ENCODE measurements at places on chromosomes 3 and 15.

DNA sequence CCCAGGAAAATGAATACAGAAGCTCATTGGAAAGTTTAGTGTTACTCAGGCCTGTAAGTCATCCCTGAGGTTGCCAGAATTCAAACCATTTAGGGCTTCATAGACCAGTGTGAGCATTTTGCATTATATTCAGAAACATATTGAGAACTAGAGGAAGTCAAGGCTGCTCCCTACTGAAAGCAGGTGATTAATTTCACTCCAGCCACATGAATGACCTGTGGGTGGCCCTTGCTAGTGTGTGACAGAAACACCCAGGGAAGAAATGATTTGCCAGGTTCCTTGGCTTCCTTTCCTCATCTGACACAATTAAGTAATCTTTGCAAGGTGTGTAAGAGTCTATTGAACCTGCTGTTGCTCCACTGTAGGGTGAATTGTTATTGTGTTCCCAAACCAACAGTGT is 61.8 kb downstream of the GAP43 start:
- no peak for DNase-seq

GRCh38 chr3:189270248-189270832 is 98.6 kb downstream of the TPRG1 start:
- DNase-seq: no peak

GRCh38 chr15:100880139-100880896 is 687 bp downstream of the ALDH1A3 start:
- no peak for DNase-seq

DNA sequence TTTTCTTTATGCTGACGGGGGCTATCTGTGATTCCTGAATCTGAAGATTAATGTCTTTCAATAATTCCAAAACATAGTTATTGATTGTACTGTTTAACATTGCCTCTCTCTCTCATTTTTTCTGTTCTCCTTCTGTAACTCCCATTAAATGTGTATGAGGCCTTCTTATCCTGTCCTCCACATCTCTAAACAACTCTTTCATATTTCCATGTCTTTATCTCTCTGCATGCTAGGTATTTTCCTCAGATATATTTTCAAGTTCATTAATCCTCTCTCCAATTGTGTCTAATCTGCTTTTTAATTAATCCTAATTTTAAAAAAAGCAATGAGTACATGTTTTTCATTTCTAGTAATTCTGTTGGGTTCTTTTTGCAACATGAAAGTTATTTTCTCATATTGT is 173.2 kb downstream of the TLE3 start:
- no peak for DNase-seq

- DNase-seq: no peak
Observed at GRCh38 chr15:85691350-85692240, 103.1 kb downstream of the KLHL25 start.

DNA sequence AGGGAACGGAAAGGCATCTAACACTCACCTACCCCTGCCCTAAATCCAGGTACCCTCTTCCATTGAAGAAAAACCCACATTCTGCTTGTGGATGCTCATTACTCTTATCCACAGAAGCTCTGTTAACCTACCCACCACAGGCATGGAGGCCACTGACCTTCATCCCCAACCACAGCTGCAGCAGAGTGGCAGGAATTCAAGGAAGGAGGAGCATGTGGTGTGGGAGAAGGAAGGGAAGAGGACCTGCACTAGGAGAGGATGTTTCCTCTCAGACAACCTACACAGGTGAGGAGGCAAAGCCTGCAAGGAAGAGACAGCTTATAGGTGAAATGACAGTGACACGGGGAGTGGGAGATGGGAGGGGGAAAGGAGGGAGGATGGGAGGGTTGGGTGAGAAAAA is 192.5 kb upstream of the TSC22D2 start:
- no peak for DNase-seq

- DNase-seq: no peak
Observed at GRCh38 chr3:134242649-134243617, 7.7 kb downstream of the RYK start.

DNA sequence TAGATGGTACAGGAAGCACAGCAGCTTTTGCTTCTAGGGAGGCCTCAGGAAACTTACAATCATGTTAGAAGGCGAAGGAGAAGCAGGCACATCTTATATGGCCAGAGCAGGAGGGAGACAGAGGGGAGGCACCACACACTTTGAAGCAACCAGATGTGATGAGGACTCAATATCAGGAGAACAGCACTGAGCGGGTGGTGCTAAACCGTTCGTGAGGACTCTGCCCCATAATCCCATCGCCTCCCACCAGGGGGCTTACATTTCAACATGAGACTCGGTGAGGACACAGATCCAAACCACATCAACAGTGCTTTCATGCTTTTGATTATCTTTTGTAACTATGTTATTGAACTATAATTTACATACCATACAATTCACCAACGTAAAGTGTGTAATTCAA is 7.6 kb upstream of the TMEM44 start:
- DNase-seq: no peak

DNA sequence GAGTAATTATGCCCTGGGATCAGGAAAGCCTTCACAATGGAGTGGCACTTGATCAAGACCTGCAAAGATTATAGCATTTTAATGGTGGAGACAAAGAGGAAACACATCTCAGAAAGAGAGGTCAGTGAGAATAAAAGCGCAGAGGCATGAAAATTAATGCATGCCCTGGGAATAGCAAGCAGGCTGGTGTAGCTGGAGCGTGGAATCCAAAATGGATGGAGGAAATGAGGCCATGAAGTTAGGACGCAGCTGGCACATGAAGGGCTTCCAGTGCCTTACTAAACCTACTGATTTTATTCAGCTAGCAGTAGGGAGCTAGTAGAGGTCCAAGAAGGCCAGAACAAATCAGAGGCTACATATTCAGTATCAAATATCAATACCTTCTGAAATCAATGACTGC is 38.1 kb downstream of the TMEM212 start:
- no peak for DNase-seq

GRCh38 chr15:66356077-66356358 is 467 bp downstream of the TIPIN start:
- no peak for DNase-seq

DNA sequence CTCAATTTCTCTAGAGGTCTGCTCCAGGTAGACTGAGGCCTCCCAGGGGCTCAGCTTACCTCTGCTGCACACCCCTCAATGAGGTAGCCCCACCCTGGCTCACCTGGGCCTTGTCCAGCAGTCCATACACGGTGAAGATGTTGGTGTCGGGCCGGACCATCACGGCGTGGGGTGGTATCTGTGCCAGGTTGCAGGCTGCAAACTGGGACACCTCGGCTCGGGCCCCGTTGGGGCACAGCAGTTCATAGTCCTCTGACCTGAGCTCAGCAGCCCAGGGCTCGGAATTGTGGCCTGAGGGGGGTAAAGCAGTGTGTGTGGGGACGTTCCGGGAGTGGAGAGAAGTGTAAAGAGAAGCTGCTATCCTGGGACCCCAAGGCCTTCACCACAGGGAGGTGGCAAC is 23.2 kb downstream of the MELTF start:
- no peak for DNase-seq

DNA sequence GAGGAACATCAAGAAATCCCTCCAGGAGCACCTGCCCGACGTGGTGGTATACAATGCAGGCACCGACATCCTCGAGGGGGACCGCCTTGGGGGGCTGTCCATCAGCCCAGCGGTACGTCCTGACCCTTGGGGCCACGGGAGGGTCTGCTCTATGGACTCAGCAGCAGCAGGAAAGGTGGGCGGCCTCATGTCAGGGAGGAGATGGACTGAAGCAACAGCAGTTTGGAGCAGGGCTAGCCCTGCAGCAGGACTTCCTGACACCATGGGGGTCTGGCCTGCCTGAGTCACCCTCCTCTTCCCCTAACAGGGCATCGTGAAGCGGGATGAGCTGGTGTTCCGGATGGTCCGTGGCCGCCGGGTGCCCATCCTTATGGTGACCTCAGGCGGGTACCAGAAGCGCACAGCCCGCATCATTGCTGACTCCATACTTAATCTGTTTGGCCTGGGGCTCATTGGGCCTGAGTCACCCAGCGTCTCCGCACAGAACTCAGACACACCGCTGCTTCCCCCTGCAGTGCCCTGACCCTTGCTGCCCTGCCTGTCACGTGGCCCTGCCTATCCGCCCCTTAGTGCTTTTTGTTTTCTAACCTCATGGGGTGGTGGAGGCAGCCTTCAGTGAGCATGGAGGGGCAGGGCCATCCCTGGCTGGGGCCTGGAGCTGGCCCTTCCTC is 24.2 kb downstream of the HDAC11 start:
- no peak for DNase-seq

- no peak for DNase-seq
Observed at GRCh38 chr3:192957441-192958021, 39.9 kb upstream of the MB21D2 start.

DNA sequence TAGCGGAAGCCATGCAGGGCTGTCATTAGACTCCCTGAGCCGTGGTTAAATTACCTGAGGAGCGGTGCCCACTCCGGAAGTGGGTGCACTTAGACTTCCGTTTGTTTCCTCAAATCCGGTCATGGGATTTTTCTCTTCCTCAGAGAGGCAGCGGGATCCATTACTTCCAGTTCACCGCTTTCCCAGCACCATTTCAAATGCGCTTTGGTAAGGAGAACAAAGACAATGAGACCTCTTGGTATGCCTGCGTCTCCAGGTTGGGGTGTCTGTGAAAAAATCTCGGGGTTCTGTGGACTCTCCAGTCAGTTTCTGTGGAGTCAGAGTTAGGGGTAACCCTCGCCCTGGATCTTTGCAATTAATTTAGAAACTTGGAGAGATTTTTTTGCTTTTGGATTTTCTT is 132.3 kb upstream of the PTPRG start:
- no peak for DNase-seq

- DNase-seq: no peak
Observed at GRCh38 chr15:81056304-81056703, 55.6 kb downstream of the TLNRD1 start.

GRCh38 chr3:127012091-127012490 is 29.2 kb downstream of the PLXNA1 start:
- no peak for DNase-seq

DNA sequence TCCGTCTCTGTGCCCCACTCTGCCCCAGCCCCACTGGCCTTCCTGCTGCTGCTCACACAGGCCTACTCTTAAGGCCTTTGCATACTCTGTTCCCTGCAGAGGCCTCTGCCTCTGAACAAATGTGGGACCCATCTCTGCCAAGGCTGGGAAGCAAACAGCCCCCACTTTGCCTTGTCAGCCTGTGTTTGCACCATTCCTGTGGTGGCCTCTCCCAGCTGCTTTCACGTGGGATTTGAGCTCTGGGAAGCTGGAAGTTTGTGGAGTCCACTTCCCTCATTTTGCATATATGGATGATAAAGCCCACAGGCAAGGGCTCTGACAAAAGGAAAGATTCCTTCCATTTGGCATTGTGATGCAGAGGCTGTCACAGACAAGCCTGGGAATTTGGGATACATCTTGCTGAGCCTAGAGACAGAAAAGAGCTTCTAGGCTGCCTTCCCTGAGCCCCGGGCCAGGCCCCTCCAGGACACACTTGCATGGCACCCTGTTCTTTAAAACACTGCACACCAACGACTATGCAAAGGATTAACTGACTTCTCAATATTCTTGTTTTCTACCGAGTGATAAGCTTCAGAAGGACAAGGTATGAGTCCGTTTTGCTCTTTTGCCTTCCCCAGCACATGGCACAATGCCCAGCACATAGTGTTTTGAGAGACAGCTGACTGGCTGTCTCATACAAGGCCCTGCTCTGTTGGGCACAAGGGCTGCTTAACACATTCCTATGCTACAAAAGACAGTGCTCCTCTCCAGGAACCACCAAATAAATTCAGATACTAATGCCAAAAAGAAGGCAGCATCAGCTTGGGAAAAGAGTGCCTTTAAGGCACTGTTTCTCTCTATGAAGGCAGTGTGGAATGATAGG is 120.7 kb upstream of the TOPAZ1 start:
- DNase-seq: no peak

DNA sequence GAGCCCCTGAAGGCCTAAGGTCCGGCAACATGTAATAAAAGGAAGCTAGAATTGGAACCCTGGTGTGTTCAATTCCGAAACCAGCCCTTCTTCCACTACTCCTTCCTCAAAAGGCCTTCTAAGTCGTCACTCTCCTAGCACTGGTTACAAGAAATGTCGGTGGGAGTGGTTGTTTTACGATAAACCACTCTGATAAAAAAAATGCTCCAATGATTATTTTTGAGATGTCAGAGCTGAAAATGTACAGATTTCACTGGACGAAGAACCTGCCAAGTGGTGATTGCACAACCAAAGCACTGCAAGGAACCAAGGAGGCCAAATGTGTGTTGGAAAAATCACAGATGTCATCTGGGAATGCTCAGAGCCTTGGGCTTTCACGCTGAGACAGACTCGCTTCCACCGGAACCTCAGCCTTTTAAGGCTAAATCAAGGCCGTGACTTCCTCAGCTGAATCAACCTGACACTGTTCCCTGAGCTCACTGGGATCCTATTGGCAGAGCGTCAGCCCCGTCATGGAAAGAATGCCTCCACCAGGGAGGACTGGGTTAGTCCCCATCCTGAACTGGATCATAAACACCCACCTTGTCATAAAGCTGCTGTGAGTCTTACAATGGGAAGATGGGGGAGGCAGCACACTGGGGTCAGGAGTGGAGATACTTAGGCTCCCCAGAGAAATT is 108.1 kb upstream of the THBS1 start:
- no peak for DNase-seq

GRCh38 chr3:52456169-52456799 is 880 bp downstream of the NISCH start:
- no peak for DNase-seq

DNA sequence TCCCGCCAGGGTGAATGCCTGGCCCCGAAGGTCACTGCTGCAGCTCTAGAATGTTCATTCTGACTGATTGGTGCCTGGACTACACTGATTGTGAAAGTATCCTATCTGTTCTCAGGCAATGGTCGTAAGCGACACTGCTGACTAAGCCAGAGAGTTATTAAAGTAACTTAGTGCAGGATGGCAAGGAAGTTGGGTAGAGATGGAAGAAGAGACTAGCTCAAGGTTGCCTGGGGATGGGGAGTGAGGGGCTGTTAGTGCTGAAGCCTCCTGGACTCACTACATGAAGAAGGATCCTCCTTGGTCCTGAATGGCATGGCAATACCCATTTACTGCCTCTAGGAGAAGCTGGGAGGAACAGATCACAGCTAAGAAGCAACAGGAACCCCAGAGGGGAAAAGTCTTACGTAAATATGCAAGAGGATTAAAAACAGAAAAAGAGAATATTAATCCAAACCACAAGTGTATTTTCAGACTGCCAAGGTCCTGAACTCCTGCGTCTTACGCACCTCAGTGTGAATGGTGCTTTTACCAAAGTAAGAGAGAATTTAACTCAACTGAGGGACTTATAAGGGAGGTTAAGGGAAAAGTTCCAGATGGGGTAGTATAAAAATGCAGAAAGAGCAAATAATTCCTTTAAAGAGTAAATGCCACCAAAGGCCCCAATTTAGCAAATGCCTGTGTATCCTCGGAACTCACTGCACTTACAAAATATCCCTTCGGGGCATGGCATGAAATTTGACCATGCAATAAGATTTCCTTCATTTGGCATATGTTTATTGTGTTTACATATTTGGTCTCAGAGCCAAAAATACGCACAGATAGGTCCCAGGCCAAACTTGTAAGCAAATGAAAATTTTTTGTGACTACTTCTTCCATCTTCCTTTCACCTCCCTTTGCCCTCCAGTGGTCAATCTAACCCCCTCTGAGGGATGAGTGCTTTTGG is 64.0 kb upstream of the DGKG start:
- DNase-seq: no peak

Measured in GM18507 (cell line).